Activated CD4-positive, alpha-beta T cell treated with anti-CD3 and anti-CD28 coated beads, Interleukin-2, Interleukin-4, amounts not matched to agents 100 ng/mL and 50 ng/mL, durations not matched to agents 16 hours and 8 hours (primary cell): ENCODE measurements at places on chromosomes 4 and X.
A peak's percentile ranks its signal among the peaks of the same experiment; 100 is the strongest.

GRCh38 chrX:71909956-71910355, 689 bp upstream of the NHSL2 start:
- no peak for DNase-seq

DNA sequence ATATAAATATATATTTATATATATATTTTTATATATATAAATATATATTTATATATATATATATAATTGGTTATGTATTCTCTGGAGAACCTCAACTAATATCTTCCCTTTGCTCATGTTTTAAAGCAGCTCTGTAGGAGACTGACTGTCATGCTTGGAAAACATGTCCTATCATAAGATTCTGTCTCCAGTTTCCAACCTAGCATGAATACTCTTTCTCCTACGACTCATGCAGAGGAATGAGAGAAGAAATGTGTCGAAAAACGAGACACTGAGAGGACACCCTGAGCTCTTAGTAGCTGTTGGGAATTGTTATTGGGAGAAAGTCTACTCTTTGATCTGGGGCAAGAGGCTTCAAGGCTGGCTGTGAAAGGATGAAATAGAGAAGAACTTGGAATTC, 166.5 kb upstream of the SLIT2 start:
- DNase-seq = no peak

GRCh38 chr4:38581426-38582106, 82.4 kb upstream of the KLF3 start:
- DNase-seq = no peak

GRCh38 chr4:25702848-25703247, 47.2 kb downstream of the SLC34A2 start:
- DNase-seq = no peak

GRCh38 chr4:9898596-9899305, 117.3 kb downstream of the DRD5 start:
- DNase-seq = peak; percentile 14

DNA sequence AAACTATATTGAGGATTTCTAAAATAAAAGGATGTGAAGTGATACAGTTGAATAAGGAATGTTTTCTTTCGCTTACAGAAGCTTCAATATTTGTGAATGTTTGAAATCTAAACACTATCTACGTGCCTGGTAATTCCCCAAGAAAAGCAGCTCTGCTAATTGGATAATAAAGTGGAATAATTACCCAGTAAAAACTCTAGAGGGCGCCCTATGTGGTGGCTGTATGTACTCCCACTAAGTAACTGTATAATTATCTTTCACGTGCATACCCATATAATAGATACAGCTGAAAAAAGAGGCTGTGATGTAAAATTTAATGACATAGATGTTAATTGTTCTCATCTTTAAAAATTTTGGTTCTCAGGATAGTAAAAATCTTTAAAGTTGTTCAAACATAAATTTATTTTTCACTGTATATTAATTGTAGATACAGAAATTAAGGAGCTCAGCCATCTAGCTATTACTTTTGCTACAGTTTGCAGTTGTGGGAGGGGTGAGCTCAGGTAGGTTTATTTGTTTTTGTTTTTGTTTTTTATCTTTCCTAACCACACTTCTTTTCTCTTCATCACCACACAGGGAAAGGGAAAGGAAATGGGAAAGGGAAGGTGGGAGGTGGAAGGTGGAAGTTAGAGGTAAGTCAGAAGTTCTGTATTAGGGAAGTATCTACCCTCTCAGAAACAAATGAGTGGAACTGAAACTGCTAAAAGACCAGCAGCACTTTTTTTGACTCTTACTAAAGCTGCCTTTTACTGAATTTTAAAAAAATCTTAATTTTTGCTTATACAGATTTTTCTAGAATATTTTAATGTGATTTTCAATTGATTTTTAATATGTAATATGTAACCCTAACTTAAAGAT, 151.7 kb upstream of the RPS6KA6 start:
- peak; percentile 8 for DNase-seq

DNA sequence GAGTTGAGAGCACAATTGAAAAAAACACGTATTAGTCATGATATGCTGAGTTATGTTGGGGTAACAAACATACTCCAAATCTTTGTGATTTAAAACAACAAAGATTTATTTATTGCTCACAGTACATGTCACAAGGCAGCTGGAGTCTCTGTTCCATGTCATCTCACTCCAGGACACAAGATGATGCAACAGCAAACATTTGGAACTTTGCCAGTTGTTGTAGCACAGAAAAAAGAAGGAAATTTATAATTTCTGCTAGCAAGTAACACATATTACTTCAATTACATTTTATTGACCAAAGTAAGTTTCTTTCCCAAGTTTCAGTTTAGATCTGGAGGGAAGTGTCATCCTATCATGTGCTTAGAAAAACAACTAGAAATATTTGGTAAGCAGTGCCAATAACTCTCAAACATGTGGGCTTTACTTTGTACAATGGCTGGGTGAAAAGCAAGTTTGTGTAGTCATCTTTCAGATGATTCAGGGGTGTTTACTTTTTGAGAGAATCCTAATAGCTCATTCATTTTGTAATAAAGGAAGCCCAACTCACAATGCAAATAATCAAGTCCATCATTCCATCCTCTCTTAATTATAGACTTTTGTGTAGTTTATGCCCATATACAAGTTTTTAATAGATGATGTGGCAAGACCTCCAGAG, 452.3 kb downstream of the ZIC3 start:
- no peak for DNase-seq
